RKO (cell line): ENCODE measurements at places on chromosomes 2 and 18.

DNA sequence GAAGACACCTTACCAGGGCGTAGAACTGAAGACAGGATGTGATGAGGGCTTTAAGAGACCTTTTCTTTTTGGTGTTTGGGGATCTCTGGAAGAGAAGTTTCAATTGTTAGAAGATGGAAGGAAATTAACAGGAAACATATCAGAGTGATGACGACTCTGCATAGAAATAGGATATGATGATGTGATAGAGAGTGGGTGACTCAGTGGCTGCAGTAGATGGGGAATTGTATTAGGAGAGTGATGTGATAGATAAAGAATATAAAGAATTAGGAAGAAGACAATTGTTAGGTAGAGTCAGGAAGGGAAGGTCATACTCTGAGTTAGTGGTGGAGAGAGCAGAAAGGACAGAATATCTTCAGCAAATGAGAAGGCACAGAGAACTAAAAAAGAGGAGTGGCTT lies 593.9 kb downstream of the NYAP2 start:
- DNase-seq: peak; percentile 3

DNA sequence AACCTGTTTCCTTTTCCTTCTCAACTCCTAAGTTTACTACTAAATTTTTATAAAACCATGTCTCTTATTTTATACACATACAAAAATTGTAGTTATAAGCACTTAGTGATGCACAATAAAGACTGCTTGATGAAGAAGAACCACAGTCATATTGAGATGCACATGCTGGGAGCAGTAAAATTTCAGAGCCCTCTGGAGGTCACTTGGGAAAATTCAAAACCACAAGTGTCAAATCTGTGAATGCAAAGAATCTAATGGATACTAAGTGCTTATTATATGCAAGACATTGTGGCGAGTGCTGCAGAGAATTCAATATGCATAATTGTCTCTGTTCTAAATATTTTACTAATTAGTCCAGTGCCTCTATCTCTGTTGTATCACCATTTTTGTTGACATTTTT lies 180.5 kb downstream of the VWC2L start:
- peak; percentile 9 for DNase-seq

DNA sequence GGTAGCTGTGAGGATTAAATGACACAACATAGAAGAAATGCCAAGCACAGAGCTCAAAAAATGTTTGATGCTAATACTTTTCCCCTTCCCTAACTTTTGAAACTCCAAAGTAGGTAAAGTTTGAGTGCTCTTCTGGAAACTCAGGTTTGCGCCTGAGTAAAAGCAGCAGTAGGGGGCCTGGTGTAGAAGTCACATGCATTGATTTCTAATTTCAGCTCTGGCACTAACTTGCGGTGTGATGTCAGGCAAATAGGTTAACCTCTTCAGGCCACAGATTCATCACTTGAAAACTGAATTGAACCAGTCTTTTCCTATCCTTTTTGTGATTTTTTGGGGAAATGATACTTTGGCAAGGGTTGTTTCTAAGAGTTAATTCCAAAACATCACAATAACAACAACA lies 27.2 kb downstream of the LHCGR start:
- no peak for DNase-seq

- DNase-seq: no peak
Measured at GRCh38 chr18:26434887-26435286, 113.5 kb downstream of the KCTD1 start.

DNA sequence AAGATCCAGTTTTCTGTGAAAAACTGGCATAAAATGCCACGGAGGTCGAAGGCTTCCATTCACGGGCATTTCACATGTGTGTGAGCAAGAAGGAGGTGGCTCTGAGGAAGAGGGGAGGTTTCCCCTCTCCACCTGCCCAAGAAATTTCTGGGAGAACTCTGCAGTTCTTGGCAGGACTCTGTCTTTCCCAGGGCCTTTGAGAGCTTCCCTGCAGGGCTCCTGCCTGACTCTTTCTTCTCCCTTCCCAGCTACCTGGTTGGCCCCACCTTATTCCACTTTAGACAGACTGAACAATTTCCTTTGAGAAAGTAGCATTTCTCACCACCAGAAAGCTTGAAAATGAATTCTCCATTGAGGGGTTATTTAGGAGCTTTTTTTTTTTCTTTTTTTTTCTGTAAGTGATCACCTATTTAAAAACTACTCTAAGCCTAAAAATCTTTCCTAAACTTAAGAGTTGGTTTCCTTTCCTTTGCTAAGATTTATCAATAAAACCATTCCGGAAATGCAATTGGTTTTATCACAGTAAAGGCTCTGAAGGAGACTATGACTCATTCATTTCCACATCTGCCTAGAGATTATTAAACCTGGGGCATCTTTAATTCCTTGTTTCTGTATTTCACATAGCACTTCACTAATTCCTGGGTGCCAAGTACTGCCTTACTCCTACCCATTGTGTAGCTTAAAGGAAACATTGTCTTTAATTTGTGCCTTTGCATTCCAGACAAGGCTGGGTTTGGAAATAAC lies 59.3 kb downstream of the UNC80 start:
- no peak for DNase-seq

GRCh38 chr18:407191-407590 lies 93.3 kb downstream of the COLEC12 start:
- no peak for DNase-seq

- DNase-seq: no peak
Measured at GRCh38 chr2:33484042-33484621, 7.7 kb downstream of the RASGRP3 start.

DNA sequence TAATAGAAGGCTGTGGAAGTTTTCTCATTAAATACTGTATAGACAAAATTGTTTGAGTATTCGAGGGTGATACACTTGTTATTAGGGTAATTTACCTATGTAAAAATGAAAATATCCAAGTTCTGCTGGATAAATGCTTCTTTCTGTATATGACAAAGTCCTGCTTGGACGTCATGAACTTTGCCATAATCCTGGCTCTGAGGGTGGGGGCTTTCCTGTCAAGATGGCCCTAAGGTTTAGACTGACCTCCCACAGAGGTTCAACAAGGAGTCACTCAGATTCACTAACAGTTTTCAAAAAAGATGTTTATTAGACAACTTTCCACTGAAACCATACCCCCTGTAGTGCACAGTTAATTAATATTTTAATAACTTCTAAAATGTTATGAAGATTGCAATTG lies 52.5 kb upstream of the NABP1 start:
- DNase-seq: no peak

DNA sequence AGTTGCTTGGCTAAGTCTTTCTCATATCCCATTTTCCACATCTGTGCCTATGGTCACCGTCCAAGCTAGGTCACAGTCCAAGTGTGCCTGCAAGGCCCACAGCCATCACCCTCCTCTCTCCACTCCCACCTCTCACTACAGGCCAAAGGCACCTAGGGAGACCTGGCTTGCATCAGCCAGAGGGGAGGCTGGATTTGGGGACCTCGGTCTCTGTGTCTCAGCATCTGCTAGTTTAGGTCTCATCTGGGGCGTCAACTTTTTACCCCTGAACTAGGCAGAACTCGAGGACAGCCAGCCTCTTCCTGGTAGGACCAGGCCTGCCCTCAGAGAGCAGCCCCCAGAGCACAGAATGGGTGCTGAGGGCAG lies 217.1 kb downstream of the DYSF start:
- DNase-seq: no peak

GRCh38 chr2:20444993-20445910 lies 1.6 kb upstream of the RHOB start:
- DNase-seq: no peak

GRCh38 chr2:169046440-169047151 lies 15.5 kb upstream of the ABCB11 start:
- DNase-seq: no peak

- no peak for DNase-seq
Measured at GRCh38 chr2:36692121-36692520, 4.4 kb upstream of the VIT start.

- DNase-seq: no peak
Measured at GRCh38 chr2:106127282-106127771, 66.8 kb downstream of the UXS1 start.

- DNase-seq: no peak
Measured at GRCh38 chr2:203790134-203790852, 77.3 kb upstream of the CTLA4 start.

DNA sequence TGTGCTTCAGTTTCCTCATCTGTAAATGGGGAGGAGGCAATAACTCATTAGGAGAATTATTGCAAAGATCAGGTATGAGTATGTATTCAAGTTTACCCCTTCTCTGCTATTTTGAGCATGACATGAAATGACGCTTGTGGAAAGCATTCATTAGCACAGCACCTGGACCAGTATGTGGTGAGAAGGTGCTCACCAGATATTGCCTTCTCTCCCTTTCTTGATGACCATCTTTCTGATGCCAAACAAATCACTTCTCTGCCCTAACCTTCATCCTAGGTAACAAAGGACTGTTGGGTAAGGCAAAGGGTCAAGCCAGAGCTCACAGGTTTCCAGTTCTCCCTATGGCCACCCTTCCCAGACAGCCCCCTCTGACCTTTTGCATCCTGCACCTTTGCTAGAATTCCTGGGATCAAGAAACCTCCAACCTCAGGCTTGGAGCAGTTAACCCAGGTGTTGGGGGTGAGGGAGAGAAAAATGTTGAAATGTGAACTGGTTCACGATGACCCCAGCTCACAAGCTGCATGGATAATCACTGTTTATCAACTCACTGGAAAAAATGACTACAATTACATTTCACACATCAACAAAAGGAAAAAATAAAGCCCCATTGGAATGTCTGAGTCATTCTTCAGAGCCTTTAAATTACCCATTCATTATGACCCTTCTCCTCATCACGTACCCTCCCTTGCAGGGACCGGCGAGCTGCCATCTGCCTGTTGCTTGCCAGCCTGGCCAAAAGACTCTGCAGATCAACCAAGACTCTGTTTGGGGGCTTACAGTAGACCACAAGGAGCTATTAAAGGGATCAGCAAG lies 41.6 kb downstream of the LBH start:
- peak; percentile 35 for DNase-seq
